Epithelial cell of proximal tubule (primary cell): ENCODE measurements at places on chromosomes 5 and 9.

DNA sequence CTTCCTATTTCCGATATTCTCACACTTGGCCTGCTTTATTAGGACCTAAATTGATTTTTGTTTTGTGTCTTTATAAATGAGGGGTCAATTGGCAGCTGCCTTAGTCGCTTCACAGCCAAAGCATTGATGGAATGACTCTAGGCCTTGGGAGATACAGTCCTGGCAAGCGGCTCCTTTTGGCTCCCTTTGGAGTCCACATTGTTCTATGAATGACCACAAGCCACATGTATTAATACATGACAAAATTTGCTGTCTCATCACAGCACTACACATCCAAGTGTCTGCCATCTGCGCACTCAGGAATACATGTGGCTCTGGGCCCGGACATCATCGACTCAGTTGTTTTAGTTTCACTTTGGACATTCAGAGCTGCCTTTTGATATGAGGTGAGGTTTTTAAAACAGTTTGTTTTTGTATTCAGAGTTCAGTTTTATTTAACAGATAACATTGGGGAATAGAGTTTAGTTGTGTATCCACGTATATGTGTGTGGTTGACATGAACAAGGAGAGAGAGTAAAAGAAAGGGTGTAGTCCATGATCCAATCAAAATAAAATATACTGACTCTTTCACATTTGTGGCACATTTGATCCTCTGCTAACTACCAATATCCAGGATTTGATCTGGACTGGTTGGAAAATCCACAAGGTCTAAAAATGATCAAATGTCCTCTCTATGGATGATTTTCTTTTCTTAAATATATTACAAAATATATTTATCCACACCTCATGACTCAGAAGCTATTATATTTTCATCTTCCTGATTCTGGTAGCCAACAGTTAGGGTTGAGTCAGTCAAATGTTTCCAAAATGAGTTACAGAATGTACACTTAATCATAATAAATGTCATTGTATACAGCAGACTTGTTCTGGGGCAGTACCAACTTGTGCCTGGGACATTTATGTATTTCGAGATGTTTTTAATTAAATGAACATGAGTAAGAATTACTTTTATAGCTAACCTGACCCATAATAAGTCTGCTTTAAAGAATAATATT is 114.0 kb upstream of the MTAP start:
- DNase-seq: no peak

GRCh38 chr5:76427206-76428140 is 24.4 kb downstream of the IQGAP2 start:
- DNase-seq: no peak

DNA sequence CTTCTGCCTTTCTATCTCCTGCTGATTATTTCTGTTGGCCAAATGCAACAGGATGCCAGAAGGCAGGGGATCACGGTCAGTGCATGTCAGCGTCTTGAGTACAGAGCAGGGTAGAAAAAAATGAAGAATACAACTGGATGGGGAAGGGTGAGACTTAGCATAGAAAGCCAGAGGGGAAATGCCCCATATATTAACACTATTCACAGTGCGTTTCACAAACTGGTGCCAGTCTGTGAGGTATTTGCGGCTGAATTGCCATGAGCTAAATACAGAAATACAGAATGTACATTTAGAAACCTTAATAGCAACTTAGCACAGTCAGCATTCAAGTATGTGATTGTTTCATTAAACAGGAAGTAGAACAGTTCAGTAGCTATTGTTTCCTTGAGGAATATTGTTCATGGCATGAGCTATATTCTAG is 31.0 kb upstream of the SLC1A3 start:
- DNase-seq: no peak

GRCh38 chr9:122810306-122810946 is 10.5 kb downstream of the OR1K1 start:
- no peak for DNase-seq

- DNase-seq: peak; percentile 3
Observed at GRCh38 chr9:14993061-14993800, 83.0 kb upstream of the FREM1 start.

- DNase-seq: no peak
Observed at GRCh38 chr5:138980441-138980840, 105.3 kb upstream of the LRRTM2 start.

GRCh38 chr9:35842020-35842745 is 13.2 kb downstream of the TMEM8B start:
- no peak for DNase-seq

DNA sequence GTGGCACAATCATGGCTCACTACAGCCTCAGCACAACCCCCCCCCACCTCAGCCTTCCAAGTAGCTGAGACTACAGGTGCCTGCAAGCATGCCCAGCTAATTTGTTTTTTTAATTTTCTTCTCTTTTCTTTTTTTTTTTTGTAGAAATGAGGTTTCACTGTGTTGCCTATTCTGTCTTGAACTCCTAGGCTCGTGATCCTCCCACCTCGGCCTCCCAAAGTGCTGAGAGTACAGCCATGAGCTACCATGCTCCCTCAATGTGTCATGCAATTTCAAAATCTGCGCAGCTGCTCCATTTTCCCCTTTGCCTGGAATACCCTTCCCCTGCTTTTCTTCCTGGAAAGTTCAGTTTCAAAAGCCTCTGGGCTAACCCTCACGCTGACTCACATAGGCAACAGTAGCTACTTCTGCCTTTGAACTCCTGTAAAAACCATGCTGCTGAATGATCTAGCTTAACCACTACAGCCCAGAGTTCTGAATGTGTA is 71.0 kb upstream of the IL7R start:
- no peak for DNase-seq

- DNase-seq: no peak
Observed at GRCh38 chr9:90909747-90910283, 108.2 kb downstream of the SYK start.

GRCh38 chr9:37984672-37985611 is 81.0 kb upstream of the SLC25A51 start:
- DNase-seq: no peak

DNA sequence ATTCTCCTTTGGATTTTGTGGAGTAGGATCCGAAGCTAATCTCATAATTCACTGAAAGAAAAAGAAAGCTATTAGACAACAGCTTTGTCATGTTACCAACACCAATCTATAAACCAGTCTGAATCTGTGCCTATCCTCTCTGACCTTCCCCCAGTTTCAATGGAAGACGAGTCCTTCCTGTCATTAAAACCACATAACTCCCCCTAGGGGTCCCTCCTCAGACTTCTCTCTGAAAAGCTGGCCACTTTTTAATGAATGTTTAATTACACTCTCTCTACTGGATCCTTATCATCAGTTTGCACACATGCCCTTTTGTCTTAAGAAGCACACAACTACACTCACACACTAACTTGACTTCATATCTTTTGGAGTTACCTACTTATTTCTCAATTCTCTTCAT is 98.0 kb upstream of the TSLP start:
- no peak for DNase-seq

DNA sequence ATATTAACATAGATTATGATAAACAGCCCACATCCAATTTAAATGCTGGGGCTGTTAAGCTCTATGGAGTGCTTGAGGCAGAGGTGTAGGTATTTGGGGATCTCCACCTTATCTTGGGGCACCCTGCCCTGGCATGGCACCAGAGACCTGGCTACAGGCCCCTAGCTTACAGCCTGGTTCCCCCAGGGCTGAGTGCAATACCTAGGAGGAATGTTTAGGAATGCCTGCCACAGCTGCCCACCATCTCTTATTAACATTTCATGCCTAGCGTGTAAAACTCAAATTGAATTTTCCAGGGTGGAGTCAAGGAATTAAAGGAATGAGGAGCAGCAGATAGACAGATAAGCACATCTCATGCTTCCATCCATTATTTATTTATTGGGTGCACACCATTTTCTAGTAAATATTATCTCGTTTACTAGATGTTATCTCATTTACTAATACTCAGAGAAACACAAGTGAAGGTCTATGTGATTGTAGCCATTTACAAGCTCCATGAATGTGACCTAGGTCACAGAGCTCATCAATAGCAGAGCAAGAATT is 55.6 kb upstream of the TNFSF8 start:
- DNase-seq: no peak

DNA sequence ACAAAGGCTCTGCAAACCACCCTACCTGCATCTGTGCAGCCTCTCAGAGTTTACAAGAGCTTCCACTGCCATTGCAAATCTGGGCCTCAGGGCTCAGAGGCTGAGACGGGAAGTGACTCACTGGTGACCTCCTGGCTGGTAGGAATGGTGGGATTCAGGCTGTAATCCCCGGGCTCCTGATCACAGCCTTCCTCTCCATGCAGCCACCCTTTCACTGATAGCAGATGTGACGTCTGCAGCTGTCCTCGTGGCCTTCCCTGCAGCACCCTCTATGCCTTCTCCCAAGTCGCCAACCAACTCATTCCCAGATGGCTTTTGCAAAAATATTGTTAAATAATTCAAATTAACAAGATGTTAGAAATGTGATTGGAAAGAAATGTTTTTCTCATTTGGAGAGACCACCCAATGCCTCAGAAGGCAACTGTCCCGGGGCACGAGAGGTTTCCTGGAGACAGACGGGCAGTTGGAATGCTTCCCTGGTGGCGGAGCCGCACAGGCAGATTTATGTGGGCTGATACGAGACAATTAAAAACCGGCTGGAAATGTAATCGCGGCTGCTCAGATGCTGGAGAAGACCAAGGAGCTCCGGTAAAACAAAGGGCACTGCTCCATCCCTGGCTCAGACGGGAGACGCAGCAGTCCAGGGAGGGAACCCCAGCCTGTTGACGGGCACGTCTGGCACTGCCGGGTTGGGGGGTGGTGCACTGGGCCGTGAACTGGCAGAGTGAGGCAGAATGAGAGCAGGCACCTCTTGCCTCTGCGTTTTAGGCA is 34.4 kb upstream of the SLC25A51 start:
- no peak for DNase-seq

DNA sequence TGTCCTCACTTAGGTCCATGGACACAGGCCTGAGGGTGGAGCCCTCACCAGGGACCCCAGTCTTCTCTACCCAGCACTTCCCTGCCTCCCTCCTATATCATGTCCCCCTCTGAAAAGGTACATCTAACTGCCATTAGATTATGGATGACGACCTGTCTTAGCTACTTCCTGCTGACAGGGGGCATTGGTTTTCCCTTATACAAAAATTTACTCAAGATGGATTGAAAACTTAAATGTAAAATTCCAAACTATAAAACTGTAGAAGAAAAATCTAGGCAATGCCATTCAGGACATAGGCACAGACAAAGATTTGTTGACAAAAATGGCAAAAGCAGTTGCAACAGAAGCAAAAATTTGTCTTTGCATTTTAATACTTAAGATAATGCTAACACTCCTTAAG is 623.2 kb upstream of the FAM174A start:
- no peak for DNase-seq

- DNase-seq: peak; percentile 3
Observed at GRCh38 chr5:118553662-118554061, 434.7 kb downstream of the DTWD2 start.

- DNase-seq: no peak
Observed at GRCh38 chr5:138900281-138900965, 25.3 kb upstream of the LRRTM2 start.

DNA sequence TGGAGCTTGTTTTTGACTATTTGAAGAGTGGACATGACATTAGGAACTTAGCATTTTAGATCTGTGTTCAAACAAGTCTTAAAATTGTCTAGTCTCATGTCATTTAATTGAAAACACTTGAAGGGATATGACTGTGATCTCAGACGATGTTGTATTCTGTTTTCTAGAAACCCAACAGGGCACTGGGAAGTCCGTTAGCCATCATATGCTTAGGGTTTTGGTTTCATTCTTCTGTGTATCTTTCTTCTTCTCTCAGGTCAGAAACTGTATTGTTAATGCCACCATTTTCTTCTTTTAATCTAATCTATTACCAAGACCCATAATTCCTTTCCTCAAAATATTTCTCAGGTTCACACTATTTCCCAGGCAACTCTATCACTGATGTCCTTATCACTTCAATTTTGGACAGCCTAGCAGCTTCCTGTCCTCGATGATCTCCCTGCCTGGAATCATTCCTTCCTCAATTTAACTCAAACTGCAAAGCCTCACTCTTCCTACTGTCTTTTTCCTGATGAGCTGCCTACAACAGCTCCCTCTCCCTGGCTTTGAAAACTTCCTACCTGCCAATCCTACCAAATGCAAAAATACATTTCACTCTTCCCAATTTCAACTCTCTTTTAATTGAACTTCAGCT is 77.7 kb downstream of the MEF2C start:
- no peak for DNase-seq

DNA sequence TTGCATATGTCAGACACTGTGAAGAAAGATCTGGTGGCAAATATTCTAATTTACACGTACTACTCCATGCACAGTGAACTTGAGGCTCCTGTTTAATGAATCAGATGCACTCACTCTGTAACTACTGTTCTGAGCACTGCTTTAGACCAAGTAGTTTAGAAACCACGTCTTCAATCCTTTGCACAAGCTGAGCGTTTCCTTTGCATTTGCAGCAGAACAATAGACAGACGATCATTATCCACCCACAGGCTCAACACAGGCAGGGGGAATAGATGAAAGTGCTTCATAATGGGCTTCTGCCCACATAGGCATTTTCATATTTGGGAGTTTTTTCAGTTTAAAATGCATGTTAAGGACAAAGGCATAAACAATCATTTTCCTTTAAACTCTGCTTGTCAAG is 423.3 kb upstream of the ADAMTS16 start:
- no peak for DNase-seq

DNA sequence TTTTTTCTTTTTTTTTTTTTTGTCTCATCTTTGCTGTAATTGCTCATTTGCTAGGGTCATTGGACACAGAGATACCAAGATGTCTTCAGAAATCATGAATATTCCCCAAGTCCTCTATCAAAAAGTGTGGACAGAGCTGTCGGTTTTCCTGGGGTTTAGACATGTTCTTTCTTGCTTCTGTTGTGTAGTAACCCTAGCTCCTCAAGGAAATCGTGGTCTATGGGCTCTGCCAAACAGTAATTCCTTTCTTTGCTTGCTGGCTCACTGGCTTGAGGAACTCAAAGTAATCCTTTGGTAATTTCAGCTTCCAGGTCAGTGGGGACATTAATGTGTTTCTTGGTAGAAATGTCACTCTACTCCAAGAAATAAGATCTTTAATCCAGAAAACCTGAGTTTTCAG is 101.7 kb downstream of the TMC1 start:
- no peak for DNase-seq

DNA sequence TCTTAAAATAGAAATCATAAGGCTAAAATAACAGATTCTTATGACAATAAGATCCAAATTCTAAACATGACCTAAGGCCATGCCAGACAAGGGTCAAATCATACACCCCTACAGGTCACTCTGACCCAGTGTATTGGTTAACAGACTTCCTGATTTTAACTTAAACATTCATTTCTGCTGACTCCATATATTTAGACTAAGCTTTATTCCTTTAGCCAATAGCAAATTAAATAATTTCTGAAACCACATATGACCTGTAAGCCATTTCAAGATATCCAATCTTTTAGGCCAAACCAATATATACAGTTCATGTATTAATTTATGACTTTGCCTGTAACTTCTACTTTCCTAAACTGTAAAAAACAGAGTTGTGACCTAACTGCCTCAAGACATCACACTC is 7.4 kb upstream of the SPINK13 start:
- DNase-seq: no peak

DNA sequence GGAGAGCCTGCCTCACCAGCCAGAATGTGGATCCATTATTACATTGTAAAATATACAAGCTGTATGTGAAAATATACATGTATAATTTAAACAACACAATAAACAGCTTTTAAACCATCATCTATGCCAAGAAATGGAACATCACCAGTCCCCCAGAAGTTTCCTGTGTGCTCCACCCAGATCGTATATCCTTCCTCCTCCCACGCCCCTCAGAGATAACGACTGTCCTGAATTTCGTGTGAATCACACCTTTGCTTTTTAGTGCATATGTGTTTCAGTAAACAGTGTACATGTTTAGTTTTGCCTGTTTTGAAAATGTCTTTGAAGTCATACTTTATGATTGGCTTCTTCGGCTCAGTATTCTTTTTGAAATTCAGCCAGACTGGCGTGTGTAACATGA is 134.6 kb upstream of the MYO10 start:
- no peak for DNase-seq
